Stimulated activated naive B cell treated with anti-CD40 and anti-IgM and Interleukin-4, amounts not matched to agents 10 μg/mL and 1 μg/mL and 100 μg/mL, for 72 hours (primary cell): ENCODE measurements at places on chromosomes 5 and 9.

- no peak for DNase-seq
These were observed 3.6 kb downstream of the FBXO38 start for GRCh38 chr5:148387325-148387724.

DNA sequence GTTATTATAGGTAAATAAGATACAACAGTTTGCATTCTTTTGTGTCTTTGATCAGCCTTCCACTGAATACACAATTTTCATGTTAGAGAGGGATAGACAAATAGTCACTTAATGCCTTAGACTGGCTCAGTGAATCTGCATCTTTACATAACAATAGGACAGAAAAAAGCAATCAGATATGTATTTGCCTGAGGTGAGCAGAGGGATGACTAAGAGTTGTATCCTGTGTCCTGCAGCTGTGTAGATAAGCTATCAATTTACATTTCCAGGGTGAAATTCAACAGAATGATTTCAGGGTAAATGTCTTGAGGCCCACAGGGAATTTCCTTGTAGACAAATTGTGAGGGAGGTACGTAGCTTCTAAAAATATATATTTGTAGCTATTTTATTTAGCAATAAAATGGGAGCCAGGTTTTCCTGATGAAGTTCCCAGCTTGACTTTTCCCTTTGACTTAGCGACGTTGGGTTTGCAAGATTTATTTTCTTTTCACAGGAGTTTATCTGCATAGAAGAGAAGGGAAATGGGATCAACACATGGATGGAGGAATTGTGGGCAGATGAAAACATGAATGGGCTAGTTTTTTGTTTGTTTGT, 586.1 kb upstream of the CDH6 start:
- DNase-seq = no peak

- no peak for DNase-seq
These were observed 426.3 kb upstream of the TLE4 start for GRCh38 chr9:79145442-79145841.

- DNase-seq = no peak
These were observed 58.3 kb upstream of the MOCS2 start for GRCh38 chr5:53167836-53168235.

DNA sequence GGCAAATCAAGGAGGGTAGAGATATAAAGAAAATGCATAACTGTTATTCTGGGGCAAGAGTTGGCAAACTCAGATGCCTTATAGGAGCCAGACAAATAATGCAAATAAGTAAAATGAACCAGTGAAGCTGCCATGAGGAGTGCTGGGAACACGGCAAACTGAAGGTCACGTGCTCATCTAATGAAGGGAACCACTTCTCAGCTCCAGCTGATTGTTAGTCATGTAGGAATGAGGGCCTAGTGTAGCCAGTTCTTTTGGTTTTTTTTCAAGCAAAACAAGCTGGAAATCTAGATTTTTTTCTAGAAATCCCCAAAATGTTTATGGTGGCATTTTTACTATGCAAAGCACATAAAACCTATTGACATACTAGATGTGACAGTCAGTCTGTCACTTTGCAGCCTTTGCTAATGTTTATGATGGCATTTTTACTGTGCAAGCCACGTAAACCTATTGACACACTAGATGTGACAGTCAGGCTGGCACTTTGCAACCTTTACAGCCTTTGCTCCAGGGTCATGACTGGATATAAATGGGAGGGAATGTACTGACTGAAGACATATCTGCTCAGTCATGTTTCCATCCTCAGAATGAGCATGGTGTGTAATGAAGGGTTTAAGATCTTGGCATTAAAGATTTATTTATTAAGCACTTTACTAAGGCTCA, 39.4 kb downstream of the RUSC2 start:
- no peak for DNase-seq
